ENCODE measurements at places on chromosomes 2 and 18. TPM values are rescaled to one million over a fixed set of nuclear protein-coding genes. Genes with fewer than 3 reads are reported as not detected.

GRCh38 chr18:54830260-54830659, 2.0 kb downstream of the RAB27B start:
- H3K36me3 ChIP-seq: no peaks in the 10 kb centered on the region
- peaks cover 27% of the 10 kb centered on the region for H3K4me1 ChIP-seq
- DNase-seq: no peak
- H3K27me3 ChIP-seq: no peaks in the 10 kb centered on the region

The GDF7 gene
- 2.8 TPM for total RNA-seq

The MPHOSPH10 gene
- total RNA-seq: 16.7 TPM

The GKN1 gene
- not detected for total RNA-seq

DNA sequence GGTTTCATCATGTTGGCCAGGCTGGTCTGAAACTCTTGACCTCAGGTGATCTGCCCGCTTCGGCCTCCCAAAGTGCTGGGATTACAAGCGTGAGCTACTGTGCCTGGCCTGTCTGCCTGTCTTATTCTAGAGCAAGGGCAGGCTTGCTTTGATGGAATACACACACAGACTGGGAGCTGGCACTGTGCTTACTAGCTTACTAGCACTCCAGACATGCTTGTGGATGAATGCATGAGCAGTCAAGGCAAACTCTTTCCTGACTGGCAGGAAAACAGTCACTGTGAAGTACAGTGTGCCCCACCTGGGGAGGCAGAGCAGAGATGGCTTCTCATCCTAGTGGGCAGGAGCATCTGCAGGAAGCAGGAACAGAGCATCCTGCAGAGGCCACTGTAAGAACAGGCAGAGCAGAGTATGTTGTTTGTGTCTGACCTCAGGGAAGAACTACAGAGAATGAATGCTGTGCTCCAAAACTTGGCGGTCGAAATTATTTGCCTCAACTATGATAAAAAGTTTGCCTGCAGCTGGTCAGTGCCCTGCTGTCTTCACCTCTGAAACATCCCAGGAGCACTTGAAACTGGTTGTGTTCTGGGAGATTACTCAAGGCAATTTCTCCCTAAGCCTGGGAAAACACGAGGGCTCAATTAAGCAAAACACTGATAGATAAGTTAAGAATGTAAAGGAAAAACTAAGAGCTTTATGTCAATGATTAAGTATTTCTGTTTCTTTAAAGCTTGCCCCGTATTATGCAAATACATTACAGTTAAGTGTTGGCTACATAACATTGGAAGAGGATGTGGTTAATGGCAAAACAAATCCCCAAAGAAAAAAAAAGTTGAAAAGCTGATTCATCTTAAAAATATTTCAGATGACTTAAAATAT, 102.4 kb downstream of the VAPA start:
- peaks cover 19% of the 10 kb centered on the region for H3K4me1 ChIP-seq
- peak overlapping the region; percentile 61 for H3K27ac ChIP-seq
- peak; percentile 60 for DNase-seq
- no peaks in the 10 kb centered on the region for H3K36me3 ChIP-seq
- H3K4me3 ChIP-seq: no peak overlapping the region
- H3K27me3 ChIP-seq: no peaks in the 10 kb centered on the region

GRCh38 chr18:9244376-9244775, 90.2 kb upstream of the TWSG1 start:
- no peaks in the 10 kb centered on the region for H3K4me1 ChIP-seq
- H3K27me3 ChIP-seq: no peaks in the 10 kb centered on the region
- H3K36me3 ChIP-seq: peaks cover 30% of the 10 kb centered on the region
- DNase-seq: no peak
- no peak overlapping the region for H3K27ac ChIP-seq
- no peak overlapping the region for H3K4me3 ChIP-seq

DNA sequence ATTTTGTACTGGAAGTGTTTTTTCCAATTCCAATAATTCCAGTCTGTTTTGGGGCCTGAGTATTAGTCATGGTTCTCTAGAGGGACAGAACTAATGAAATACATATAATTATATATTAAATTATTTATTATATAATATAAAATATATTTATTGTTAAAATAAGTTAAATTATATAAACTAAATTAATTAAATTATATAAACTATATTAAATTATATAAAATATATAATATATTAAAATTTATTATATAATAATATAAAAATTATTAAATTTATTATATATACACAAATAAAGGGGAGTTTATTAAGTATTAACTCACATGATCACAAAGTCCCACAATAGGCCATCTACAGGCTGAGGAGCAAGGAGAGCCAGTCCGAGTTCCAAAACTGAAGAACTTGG, 253.4 kb upstream of the NETO1 start:
- H3K27ac ChIP-seq: no peak overlapping the region
- no peaks in the 10 kb centered on the region for H3K27me3 ChIP-seq
- no peaks in the 10 kb centered on the region for H3K36me3 ChIP-seq
- H3K4me1 ChIP-seq: no peaks in the 10 kb centered on the region

GRCh38 chr18:74692367-74693013, 94.8 kb downstream of the ZNF407 start:
- H3K4me3 ChIP-seq: no peak overlapping the region
- H3K27ac ChIP-seq: no peak overlapping the region
- H3K4me1 ChIP-seq: no peaks in the 10 kb centered on the region

GRCh38 chr18:26134107-26134506, 438 bp downstream of the PSMA8 start:
- no peak overlapping the region for H3K4me3 ChIP-seq
- H3K36me3 ChIP-seq: no peaks in the 10 kb centered on the region
- no peak for DNase-seq
- no peaks in the 10 kb centered on the region for H3K27me3 ChIP-seq
- H3K4me1 ChIP-seq: no peaks in the 10 kb centered on the region
- H3K27ac ChIP-seq: no peak overlapping the region

GRCh38 chr2:134169788-134170187, 84.1 kb upstream of the MGAT5 start:
- no peak overlapping the region for H3K4me3 ChIP-seq
- H3K27ac ChIP-seq: no peak overlapping the region
- no peaks in the 10 kb centered on the region for H3K27me3 ChIP-seq
- no peaks in the 10 kb centered on the region for H3K36me3 ChIP-seq

The CDKL4 gene
- not detected for total RNA-seq

DNA sequence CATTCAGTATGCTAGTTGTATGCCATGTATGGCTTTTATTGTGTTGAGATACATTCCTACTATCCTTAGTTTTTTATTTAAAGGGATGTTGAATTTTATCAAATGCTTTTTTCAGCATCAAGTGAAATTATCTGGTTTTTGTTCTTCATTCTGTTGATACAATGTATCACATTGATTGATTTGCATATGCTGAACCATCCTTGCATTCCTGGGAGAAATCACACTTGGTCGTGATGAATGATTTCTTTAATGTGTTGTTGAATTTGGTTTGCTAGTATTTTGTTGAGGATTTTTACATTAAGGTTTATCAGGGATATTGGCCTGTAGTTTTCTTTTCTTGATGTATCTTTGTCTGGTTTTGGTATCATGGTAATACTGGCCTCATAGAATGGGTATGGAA, 49.7 kb downstream of the CD28 start:
- H3K4me1 ChIP-seq: no peaks in the 10 kb centered on the region
- no peaks in the 10 kb centered on the region for H3K27me3 ChIP-seq
- no peak overlapping the region for H3K27ac ChIP-seq
- DNase-seq: no peak
- H3K4me3 ChIP-seq: no peak overlapping the region
- no peaks in the 10 kb centered on the region for H3K36me3 ChIP-seq

DNA sequence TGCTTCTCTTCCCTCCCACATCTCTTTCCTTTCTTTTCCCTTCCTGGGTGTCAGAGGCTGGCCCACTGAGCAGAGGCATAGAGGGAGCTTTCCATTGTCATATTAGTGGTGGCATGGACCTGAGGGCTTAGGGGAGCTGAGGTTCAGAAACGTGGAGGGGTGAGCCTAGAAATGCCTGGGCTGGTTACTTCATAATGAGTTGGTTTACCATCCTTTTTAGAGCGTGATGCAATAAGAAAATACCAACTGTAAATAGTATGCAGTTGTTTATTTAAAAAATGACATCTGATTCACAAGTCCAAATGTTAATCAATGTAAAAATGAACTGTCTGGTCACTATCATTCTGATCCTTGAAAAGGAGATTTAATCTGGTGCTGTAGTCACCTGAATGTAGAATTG, 46.3 kb downstream of the MYO1B start:
- H3K36me3 ChIP-seq: no peaks in the 10 kb centered on the region
- H3K27ac ChIP-seq: no peak overlapping the region
- H3K4me3 ChIP-seq: no peak overlapping the region

The ACADL gene
- 4.0 TPM for total RNA-seq

The TMEM169 gene
- 0.85 TPM for total RNA-seq

- peaks cover 23% of the 10 kb centered on the region for H3K4me1 ChIP-seq
- no peak for DNase-seq
- no peak overlapping the region for H3K27ac ChIP-seq
These were observed 93.8 kb upstream of the LDAH start for GRCh38 chr2:20916604-20917286.

- H3K4me3 ChIP-seq: no peak overlapping the region
- H3K27ac ChIP-seq: no peak overlapping the region
- no peak for DNase-seq
- H3K27me3 ChIP-seq: no peaks in the 10 kb centered on the region
- peaks cover 7% of the 10 kb centered on the region for H3K36me3 ChIP-seq
- no peaks in the 10 kb centered on the region for H3K4me1 ChIP-seq
These were observed 52.1 kb downstream of the PSTPIP2 start for GRCh38 chr18:46019936-46020335.

DNA sequence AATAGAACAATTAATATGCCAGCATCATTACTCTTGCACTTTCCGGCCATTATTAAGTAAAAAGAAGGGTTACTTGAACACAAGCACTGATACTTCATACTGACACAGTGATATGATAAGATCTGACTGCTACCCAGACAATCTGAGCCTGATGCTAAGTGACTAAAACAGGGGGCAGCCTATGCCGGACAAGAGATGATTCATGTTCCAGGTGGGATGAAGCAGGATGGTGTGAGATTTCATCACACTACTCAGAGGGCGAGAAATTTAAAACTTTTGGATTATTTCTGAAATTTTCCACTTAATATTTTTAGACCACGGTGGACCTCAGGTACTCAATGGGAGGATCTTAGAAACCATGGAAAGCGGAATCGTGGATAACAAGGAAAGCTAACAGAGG, 61.7 kb downstream of the LIPG start:
- H3K36me3 ChIP-seq: no peaks in the 10 kb centered on the region
- H3K4me1 ChIP-seq: peaks cover 6% of the 10 kb centered on the region
- DNase-seq: no peak
- H3K27ac ChIP-seq: no peak overlapping the region
- no peak overlapping the region for H3K4me3 ChIP-seq
- H3K27me3 ChIP-seq: peaks cover 8% of the 10 kb centered on the region

DNA sequence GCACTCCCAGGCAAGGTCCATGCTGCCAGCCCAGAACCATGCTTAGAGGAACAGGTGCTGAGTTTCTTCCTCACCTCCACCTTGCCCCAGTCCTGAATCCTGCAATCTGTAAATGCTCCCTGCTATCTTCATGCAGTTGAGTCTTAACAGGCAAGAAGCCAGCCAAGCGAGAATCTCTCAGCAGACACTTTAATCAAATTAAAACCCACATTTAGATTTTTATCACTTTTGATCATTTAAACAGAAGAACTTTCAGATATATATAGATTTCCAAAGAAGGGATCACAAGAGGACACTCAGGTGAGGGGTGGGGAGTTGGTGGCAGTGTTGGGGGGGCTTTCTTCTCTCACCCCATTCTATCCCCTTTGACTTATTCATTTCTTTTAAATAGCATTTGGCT, 25.9 kb upstream of the LBH start:
- no peaks in the 10 kb centered on the region for H3K36me3 ChIP-seq
- no peaks in the 10 kb centered on the region for H3K27me3 ChIP-seq
- no peak overlapping the region for H3K27ac ChIP-seq
- DNase-seq: peak; percentile 19
- no peaks in the 10 kb centered on the region for H3K4me1 ChIP-seq

DNA sequence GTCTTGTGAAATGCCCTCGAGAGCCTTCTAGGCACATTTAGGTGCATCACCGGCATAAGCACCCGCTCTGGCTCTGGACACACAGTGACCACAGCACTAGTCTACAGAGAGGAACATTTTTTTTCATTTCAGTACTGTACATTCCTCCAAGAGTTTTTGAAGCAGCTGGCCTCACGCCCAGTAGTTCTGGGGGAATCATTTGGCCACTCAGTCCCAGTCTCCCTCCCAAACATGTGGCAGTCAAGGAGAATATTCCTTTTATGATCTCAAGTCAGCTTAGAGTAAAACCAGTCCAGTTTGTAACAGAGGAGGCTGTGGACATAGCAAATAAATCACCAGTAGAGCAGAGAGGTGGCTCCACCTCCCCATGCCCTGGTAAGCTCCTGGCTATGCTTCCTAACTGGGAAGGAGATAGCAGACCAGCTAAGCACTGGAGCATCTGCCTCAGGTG, 48.1 kb downstream of the KCNE4 start:
- DNase-seq: peak; percentile 82
- H3K27ac ChIP-seq: no peak overlapping the region
- no peak overlapping the region for H3K4me3 ChIP-seq
- no peaks in the 10 kb centered on the region for H3K27me3 ChIP-seq
- H3K36me3 ChIP-seq: no peaks in the 10 kb centered on the region

- no peaks in the 10 kb centered on the region for H3K4me1 ChIP-seq
- H3K36me3 ChIP-seq: no peaks in the 10 kb centered on the region
- H3K4me3 ChIP-seq: no peak overlapping the region
These were observed 50.6 kb downstream of the MDH1 start for GRCh38 chr2:63639344-63639743.

The FOXI3 gene
- total RNA-seq: 0.21 TPM

All from suprapubic skin (tissue), 4 donors.